Cortex of kidney (tissue), 1 donor: ENCODE measurements at places on chromosomes 3 and 15.

- no peak for DNase-seq
Measured at GRCh38 chr3:17166369-17166768, 281.6 kb downstream of the PLCL2 start.

DNA sequence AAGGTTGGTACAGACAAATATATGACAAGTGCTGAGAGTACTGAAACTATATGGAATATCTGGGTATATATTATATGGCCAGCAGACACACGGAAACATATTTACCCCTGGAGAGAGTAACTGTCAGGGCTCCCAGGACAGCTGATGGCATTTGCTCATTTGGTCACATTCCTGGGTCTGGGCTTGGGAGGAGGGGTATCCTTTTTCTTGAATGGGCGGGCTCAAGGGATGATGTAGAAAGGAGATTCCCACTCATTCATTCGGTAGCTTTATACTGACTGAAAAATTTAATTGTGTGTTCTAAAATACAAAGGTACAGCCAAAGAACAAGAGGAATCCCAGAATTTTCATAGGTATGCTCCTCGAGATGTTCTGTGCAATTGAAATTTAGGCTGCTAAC lies 131.0 kb downstream of the KCNAB1 start:
- no peak for DNase-seq

- DNase-seq: no peak
Measured at GRCh38 chr3:161137260-161137659, 32.1 kb upstream of the B3GALNT1 start.

DNA sequence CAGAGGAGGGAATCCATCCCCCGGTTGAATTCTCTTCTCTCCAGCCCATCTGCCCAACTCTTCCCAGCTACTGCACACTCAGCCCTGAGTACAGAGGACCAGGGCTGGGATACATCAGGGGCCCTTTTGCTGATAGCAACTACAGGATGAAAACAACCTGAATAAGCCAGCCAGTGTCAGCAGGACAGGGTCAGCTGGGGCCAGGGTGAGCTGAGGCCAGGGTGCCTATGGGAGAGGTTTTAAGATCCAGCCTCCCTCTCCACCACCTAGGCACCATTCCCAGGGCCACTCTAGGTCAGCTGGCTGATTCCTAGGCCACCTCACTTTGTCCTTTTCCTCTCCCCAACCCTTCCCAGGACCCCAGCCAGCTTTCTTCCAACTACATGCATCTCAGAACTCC lies 83.8 kb downstream of the MRPL46 start:
- DNase-seq: no peak

- no peak for DNase-seq
Measured at GRCh38 chr15:28013480-28013879, 85.6 kb downstream of the OCA2 start.

DNA sequence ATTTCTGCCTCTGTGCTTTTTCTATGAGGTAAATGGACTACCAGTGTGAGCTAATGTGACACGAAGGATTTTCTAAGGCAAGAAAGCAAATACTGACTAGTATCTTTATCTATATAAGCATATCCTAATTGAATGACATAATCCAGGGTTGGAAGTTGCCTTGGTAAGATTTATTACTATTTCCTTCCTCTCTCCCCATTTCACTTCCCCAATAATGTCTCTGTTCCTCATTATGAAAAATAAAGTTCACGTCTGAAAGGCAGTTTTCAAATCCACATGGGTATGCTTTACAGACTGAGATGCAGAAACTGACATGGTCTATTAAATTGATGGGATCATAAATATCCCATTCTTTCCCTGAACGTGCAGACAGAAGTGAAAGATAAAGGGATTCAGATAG lies 86.0 kb downstream of the DTWD1 start:
- DNase-seq: no peak
